ENCODE measurements at places on chromosomes 5 and 9.

DNA sequence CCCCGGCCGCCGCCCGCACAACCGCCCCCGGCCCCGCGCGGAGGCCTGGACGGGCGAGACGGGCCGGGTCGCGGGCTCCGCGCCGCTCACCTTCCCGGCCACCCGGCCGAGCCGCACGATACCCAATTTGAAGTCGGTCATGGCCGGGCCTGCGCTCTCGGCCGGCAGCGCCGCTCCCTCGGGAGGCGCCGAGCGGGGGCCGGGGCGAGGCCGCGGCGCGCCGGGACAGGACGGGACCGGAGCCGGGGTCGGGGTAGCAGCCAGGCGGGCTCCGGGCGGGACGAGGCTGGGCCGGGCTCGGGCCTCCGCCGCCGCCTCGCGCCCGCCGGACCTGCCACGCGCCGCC lies 216 bp downstream of the ZMYND19 start:
- no peak for DNase-seq

- no peak for DNase-seq
These were observed 184.0 kb downstream of the CACNA1B start for GRCh38 chr9:138061631-138062030.

- peak; percentile 46 for DNase-seq
These were observed 100.1 kb upstream of the DHFR start for GRCh38 chr5:80754900-80755299.

GRCh38 chr5:115068239-115069086 lies 101.2 kb downstream of the TRIM36 start:
- DNase-seq = peak; percentile 4

GRCh38 chr9:71279151-71279739 lies 157.8 kb upstream of the TRPM3 start:
- DNase-seq = no peak

GRCh38 chr9:125889476-125890419 lies 142.6 kb downstream of the PBX3 start:
- DNase-seq = peak; percentile 8

- no peak for DNase-seq
These were observed 148.9 kb downstream of the GCNT1 start for GRCh38 chr9:76607730-76608436.

DNA sequence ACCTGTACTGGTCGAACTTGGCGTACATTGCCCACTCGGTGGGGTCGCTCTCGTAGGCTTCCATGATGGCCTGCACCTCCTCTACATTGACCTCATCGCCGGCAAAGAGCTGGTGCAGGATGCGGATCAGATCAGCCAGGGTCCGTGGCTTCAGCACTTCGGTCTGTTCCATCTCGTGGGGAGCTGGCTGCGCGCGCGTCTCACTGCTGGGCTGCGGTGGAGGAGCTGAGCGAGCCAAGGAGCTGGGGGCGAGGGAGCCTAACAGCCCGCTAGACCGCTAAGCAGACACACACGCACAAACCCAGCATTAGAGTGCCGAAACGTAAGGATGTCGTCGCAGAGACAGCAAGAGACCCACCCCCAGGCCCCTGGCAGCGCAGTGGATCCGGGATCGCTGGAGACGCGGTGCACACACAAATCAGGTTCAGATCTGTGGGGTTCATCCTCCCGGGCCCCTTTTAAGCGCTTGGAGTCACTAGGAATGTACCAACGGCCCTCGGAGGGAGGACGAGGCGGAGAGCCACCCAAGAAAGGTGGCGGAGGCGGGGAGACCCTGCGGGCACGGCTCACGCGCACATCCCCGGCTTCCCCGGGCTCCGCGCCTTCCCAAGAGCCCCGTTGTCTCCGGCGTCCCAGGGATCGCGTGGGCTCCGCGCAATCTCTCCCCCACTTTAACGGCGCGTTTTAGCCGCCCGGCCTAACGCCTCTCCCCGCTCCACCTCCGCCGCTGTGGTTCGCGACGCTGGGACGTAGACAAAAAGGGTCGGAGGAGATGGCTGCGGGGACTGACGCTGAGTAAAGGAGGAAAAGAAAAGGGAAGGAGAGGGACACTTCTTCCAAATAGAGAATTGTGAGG lies at the start of gene CDO1:
Gene CDO1, minus strand, starts transcription at position 434 of the 856 bp plus-strand sequence. Its CDS starts 262 bp downstream, at position 172.
- DNase-seq = no peak

GRCh38 chr5:94649874-94650273 lies 31.4 kb downstream of the SLF1 start:
- DNase-seq = no peak

DNA sequence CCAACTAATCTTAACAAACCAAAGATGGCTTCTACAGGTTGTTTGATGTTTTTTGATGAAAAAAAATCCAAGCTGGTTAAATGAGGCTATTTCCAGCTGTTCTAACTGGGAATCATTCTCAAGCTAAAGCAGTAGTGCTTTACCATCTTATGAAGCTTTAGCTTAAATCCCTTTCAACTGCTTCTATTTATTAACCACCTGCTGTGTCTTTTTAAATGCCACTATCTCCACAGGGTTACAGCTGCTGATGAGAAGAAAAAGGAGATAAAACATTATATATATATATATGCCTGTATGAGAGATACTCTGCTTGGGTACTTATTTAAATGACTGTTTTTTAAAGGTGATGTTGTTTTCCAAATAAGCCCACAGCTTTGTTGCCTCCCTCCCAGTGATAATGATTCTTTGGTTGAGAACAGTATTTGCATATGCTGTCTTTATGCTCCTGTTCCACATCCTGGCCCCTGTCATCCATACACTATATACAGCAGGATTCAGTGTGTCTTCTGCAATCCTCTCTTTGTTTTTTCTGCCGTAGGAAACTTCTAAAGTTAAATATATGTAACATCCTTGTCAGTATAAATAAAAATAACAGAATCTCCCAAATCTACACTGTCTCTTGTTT lies 164.0 kb downstream of the PAM start:
- no peak for DNase-seq

DNA sequence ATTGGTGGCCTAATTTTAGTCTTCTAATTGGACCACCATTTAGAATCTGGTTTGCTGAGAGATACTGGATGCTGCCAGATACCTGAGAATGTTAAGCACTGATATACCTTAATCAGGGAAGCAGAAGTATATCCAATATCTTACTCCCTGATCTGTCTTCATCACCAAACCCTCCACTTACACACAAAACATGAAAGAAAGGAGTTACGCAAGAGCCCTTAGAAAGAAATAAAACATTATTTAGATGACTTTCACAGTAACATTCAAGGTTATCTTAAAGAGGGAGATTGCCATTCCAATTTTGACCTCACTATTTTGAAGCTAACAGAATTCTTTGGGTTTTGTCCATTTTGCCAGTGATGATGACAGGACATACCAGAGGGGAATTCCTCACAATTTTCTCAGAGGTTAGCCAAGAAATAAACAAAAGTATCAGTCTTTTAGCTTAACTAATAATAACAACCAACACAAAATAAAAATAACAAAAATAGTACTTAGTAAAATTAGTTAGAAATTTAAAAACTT lies 496.1 kb downstream of the NFIB start:
- no peak for DNase-seq

- DNase-seq = no peak
These were observed 20.9 kb downstream of the CSF2 start for GRCh38 chr5:132094393-132095076.

DNA sequence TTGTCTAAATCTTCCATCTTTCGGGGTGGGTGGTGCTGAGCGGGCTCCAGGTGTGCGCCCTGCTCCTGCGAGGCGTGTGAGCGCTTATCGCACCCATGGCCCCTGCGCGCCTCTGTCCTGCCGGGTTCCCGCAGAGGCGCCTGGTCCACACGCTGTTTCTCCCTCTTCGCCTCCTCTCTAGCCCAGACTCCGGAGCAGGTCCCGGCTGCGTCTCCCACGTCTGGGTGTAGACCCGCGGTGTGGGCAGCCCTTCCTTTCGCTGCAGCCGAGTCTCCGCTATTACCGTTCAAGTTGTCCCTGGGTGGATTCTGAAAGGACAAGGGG lies 40.5 kb upstream of the PLEKHG4B start:
- no peak for DNase-seq

DNA sequence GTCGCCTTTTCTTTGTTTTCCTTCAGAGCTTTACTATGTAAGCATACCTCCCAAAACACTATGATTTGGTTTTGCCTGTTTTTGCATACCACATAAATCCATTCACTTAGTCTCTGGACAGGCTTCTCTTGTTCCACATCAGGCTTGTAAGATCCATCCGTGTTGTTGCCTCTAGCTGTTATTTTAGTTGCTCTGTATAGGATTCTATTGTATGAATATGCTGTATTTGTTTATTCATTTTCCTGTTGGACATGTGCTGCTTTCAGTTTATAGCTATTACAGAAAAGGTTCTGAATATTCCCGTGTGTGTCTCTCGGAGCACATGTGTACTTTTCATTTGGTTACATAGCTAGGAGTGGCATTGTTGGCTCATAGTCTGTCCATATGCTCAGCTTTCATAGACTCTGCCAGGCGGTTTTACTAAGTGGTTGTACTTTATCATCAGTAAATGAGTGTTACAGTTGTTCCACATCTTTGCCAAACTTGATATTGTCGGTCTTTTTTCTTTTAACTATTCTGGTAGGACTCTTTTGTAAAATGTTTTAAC lies 41.8 kb downstream of the NUP214 start:
- no peak for DNase-seq

- no peak for DNase-seq
These were observed 5.7 kb downstream of the TLR4 start for GRCh38 chr9:117709936-117710335.

- no peak for DNase-seq
These were observed 156.4 kb downstream of the EDIL3 start for GRCh38 chr5:84228266-84228665.

GRCh38 chr5:107025712-107026497 lies 644.8 kb downstream of the EFNA5 start:
- DNase-seq = no peak

DNA sequence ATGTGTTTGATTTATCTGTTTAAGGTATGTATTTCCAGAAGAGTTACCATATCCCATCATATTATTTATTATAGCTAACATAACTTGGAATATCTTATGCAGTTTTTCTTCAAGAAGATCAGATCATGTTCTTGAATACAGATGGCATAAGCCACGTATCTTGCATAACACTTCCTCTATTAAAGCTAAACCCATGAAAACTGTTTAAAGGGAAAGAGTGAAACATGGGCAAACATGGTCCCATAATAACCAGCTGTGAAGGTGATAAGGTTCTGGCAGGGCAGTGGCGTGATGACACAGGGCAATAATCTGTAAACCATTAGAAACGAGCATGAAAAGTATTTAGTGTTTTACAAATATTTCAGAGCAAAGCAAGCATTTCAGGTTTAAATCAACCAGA lies 34.2 kb downstream of the EFNA5 start:
- no peak for DNase-seq

DNA sequence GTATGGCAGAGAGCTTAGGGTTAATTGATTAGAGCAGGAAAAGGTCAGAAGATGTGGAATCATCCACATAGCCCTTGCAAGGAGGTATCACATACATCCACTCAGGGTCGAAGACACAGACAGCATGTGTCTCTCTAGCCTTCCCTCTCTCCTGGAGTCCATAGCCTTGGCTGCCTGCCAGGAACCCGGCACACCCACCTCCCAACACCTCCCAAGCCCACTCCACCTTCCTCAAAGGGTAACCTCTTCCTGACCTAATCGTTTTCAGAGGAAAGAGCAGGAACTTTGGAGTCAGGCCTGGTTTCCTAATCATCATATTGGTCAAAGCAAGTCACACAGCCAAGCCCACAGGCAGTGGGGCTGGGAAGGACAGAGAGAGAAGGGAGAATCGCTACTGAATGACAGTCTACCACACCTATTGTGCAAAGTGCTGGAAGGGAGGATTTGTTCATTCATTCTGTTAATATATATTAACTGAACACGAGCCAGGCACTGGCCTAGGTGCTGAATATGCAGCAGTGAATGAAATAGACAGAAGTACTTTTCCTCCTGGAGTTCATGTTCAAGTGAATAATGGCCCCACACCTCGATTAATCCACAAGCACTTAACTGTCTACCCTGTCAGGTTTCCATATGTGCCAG lies 107.8 kb downstream of the KCNIP1 start:
- DNase-seq = no peak
